ENCODE measurements at places on chromosomes 11 and 22.

DNA sequence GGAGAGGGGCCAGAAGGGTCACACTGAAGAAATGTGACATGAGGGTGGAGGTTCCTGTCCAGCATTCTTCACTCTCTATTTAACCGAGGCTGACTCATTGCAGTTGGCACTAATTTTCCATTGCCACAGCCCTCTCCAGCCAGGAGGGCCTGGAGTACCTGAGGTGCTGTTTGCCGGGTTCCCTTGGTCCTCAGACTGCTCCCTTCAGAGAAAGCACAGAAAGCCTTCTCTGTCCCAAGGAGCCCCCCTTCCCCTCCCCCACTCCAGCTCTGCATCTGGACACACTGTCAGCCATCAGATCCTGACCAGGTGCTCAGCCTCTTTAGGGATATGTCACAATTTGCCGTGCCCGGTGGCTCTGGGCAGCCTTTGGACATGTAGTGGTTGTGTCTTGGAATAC, 3.2 kb upstream of the C11orf91 start:
- DNase-seq, result no peak

- no peak for DNase-seq
Observed at GRCh38 chr22:35663371-35663770, 15.1 kb downstream of the APOL6 start.

GRCh38 chr11:117345039-117345438, 17.4 kb downstream of the CEP164 start:
- no peak for DNase-seq

- DNase-seq, result no peak
Observed at GRCh38 chr22:46879083-46879482, 116.6 kb downstream of the TBC1D22A start.

GRCh38 chr11:8263109-8263768, 439 bp downstream of the LMO1 start:
- DNase-seq, result no peak

DNA sequence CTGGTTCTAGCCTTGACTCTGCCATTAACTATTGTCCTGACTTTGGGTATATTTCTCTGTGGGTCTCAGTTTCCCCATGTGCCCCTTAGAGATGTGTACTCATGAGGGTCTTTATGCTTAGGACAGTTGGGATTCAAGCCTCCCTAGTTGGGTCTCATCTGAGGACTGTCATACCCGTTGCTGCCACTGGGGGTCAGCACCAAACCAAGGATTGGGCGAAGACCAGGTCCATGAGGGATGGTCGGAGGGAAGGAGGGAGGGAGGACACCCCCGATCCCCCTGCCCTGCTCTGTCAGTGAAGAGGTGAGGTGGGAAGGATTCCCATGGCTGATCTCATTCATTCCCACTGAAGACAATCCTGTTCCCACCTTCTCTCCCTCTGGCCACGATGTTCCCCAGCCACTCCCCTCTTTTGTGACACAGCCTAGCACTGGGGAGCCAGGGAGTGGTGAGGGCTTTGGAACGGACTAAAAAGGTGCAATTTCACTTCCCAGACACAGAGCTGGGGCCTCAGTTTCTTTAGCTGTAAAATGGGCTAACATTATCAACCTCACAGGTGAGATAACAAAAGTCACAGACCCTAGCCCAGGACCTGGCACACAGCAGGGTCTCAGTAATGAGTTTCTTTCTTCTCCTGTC, 12.4 kb upstream of the KLHL35 start:
- peak; percentile 58 for DNase-seq

GRCh38 chr11:11413776-11414175, 60.7 kb upstream of the CSNK2A3 start:
- DNase-seq, result no peak

DNA sequence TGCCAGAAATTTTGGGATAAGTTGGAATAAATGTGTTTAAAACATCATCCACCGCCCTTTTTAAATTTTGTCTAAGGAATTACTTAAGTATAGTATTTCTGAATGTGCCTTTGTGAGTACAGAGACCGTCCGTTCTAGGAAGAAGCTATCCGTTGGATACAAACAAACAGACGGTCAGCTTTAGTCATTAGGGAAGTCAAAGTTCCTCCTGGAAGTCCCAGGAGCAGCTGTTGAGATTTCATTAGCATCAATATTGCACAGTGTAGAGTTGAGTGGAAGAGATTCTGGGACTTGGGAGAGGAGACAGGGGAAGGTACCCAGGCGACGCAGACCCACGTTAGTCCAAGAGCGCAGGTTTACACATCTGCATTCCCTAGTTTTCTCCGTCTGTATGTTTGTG, 15.7 kb upstream of the ADSL start:
- no peak for DNase-seq

DNA sequence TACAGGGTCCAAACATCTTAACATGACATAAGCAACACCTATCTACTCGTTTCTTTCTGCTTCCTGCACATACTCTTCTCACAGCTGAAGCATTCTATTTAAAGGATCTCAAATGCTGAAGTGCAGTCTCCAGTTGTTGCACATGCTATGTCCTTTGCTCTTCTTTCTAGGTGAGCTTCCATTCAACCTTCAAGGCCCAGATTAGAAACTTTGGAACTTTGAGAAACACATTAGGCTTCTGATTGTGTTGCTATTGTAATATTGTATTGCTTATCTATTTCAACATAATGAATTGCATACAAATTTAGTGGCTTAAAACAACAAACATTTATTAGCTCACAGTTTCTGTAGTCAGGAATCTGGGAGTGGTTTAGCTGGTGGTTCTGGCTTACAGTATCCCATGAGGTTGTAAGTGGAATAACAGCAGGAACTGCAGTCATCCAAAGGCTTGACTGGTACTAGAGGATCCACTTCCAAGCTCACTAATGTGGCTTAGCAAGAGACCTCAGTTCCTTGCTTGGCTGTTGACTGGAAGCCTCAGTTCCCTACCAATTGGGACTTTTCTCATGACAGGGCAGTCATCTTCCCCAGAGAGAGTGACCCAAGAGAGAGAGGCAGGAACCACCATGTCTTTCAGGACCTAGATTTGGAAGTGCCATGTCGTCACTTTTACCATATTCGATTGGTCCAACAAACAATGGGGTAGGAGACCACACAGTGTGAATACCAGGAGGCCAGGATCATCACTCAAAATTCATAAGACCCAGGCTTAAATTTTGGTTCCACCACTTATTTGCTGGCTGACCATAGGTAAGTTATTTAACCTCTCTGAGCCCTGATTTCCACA, 27.2 kb upstream of the RASSF10 start:
- DNase-seq, result no peak

- no peak for DNase-seq
Observed at GRCh38 chr22:39434721-39435120, 22.1 kb upstream of the MGAT3 start.

DNA sequence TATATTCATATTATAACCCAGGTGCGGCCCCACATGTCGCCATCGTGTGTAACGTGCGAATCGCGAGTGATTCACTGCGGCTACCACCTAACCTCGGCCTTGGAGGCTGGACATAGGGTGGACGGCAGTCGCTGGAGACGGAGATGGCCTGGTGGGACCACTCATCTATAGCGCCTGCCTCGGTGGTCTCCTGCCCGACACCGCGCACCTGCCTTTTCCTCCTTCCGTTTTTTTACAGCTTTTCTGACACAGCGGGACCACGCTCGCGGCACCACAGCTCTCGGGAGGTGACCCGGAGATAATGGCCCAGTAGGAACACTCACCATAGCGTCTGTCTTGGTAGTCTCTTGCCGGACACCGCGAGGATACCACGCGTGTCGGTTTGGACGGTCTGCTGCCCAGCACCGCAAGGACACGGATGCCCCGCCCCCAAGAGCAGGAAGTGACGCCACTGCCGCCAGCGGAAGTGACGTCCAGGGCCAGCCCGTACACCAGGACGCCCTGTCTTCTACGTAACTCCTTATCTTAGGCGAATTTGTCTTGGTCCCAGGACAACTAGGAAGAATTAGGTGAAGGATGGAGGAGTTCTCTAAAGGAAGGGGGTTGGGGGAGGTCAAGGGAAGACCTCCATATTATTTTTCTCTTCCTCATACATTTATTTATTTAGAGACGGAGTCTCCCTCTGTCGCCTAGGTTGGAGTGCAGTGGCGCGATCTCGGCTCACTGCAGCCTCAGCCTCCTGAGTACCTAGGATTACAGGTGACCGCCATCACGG, 6.4 kb downstream of the SNU13 start:
- peak; percentile 72 for DNase-seq

GRCh38 chr11:117222991-117223740, 8.7 kb downstream of the PCSK7 start:
- no peak for DNase-seq

DNA sequence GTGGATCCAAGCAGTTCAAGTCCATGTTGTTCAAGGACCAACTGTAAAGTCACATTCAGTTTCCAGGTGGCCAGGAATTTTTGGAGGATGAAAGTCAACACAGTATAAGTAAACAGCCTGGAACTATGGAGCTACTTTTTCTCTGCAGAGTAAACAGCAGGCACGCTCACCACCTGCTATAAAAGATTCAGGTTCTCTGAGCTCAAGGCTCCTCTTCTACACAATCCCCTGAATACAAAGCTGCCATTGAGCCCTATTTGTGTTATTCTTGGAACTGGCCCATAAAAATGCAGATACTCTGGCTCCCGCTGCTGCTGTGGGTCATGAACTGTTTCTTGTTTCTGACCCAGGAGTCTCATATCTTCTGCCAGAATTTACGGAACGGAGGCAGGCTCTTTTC, 56.9 kb upstream of the PRR5 start:
- DNase-seq, result no peak

GRCh38 chr22:46984751-46985506, 222.5 kb downstream of the TBC1D22A start:
- no peak for DNase-seq

DNA sequence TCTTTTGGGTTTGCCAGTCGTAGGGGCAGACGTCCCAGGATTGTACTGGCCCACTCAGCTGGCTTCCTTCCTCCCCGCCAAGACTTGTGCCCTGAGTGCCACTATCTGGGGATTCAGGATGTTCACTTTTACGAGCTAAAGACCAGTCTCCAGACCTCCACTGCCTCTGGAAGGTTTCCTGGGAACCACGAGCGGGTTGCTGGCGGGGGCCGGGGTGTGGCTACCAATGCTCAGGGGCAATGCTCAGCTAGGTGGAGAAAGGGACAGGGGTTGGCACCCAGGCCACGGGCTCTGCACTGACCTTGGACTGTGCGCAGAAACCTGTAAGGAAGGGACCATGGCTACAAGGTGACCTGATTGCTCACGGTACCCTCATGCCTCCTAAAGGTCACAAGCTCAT, 2.2 kb downstream of the NEFH start:
- DNase-seq, result no peak

GRCh38 chr22:27749597-27750225, 51.8 kb downstream of the MN1 start:
- no peak for DNase-seq
